ENCODE measurements at places on chromosomes 6 and 20. TPM values are rescaled to one million over a fixed set of nuclear protein-coding genes. Genes with fewer than 3 reads are reported as not detected.
A peak's percentile ranks its signal among the peaks of the same experiment; 100 is the strongest.

The RIMS4 gene
- total RNA-seq: 0.47 TPM

The NNAT gene
- 0.78 TPM for total RNA-seq

The TRIM40 gene
- total RNA-seq: not detected

- DNase-seq: no peak
- H3K27me3 ChIP-seq: no peaks in the 10 kb centered on the region
- no peaks in the 10 kb centered on the region for H3K4me1 ChIP-seq
- H3K27ac ChIP-seq: no peak overlapping the region
- H3K4me3 ChIP-seq: no peak overlapping the region
Measured at GRCh38 chr6:111515259-111515658, 32.2 kb upstream of the REV3L start.

- no peak for DNase-seq
- no peak overlapping the region for H3K27ac ChIP-seq
- no peaks in the 10 kb centered on the region for H3K36me3 ChIP-seq
- no peak overlapping the region for H3K4me3 ChIP-seq
Measured at GRCh38 chr6:93299622-93300021, 119.7 kb downstream of the EPHA7 start.

DNA sequence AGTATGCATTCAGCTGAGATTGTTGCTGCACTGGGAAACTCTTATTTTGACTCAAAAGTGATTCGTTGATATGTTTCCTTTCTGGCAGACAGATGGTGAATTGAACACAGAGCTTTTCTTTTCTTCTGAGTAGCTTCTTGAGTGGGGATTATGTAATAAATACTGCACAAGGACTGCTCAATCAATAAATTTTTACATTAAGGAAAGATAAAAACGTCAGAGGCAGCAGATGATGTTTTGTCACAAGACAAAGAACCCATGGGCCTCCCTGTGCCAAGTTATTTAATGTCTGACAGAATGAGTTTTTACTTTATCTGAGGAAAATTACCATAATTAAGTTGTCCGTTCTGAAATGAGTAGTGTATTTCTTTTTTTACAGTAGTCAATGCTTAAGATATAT is 460.3 kb downstream of the UTRN start:
- no peak overlapping the region for H3K27ac ChIP-seq
- peaks cover 4% of the 10 kb centered on the region for H3K36me3 ChIP-seq
- H3K4me3 ChIP-seq: no peak overlapping the region
- DNase-seq: no peak
- no peaks in the 10 kb centered on the region for H3K4me1 ChIP-seq

GRCh38 chr20:40584130-40584809 is 104.8 kb downstream of the MAFB start:
- H3K4me1 ChIP-seq: no peaks in the 10 kb centered on the region
- no peaks in the 10 kb centered on the region for H3K27me3 ChIP-seq
- peak; percentile 57 for DNase-seq
- H3K4me3 ChIP-seq: no peak overlapping the region

- H3K4me3 ChIP-seq: no peak overlapping the region
- H3K27me3 ChIP-seq: no peaks in the 10 kb centered on the region
- peaks cover 57% of the 10 kb centered on the region for H3K36me3 ChIP-seq
- H3K27ac ChIP-seq: no peak overlapping the region
Measured at GRCh38 chr6:166419286-166419685, 36.5 kb upstream of the MPC1 start.

DNA sequence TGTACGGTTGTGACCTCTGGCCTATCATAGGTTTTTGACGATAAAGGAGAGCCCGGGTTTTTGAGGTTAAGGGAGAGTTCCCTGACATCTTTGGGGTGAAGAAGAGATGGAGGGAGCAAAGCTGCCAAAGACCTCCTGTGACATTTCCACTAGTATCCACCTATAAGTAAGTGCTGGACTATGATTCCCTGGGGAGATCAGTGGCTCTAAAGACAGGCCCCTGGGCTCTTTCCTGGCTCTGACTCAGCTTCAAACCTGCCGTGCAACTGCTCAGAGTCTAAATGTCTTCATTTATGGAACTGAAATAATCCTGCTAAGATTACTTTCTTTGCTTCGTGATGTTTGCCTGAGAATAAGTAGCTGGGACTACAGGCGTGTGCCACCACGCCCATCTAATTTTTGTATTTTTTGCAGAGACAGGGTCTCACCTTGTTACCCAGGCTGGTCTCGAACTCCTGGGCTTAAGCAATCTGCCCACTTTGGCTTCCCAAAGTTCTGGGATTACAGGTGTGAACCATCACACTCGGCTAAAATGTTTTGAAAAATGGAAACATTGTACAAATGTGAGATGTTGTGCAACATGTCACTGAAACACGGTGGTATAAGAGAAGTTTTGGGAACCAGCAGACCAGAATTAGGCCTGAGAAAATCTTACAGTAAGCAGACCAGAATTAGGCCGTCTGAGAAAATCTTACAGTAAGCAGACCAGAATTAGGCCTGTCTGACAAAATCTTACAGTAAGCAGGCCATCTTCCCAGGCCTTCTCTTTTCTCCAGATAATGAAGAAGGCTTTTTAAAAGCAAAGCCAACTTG is 1.1 kb upstream of the PAQR8 start:
- no peaks in the 10 kb centered on the region for H3K27me3 ChIP-seq
- H3K4me1 ChIP-seq: peaks cover 10% of the 10 kb centered on the region
- no peak overlapping the region for H3K4me3 ChIP-seq
- no peaks in the 10 kb centered on the region for H3K36me3 ChIP-seq
- no peak for DNase-seq

DNA sequence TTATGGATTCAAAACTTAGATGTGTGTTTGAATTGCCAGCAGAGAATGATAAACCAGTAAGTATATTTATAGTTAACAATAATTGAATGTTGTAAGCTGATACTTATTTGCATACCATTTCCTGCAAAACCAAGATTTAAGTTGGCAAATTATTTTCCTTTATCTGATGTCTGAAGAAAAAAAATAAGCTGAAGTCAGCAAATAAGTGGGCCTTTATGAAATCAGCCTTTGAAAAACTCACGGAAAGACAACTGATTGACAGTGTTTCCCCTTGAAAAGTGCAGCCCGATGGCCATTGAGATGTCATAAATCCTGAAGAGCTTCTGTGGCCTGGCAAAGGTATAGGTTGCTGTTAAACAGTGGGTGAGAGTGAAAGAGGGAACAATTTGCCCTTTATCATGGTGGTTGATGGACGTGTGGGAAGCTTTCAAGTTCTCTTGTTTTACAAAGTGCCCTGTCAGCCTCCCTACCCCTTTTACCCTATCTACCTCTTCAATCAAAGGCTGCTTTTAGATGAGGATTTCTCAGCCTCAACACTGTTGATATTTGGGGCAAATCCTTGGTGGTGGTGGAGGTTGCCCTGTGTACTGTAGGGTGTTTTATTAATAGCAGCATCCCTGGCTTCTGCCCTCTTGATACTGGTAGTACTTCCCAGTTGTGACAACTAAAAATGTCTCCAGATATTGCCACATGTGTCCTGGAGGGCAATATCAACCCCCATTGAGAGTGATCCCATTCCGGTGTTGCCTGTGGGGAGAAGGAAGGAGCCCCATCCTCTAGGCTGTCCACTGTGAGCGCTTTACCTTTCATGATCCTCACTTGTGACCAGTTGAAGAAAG is 50.2 kb downstream of the VAPB start:
- peaks cover 21% of the 10 kb centered on the region for H3K36me3 ChIP-seq
- no peak for DNase-seq
- H3K4me3 ChIP-seq: no peak overlapping the region
- H3K27me3 ChIP-seq: no peaks in the 10 kb centered on the region
- peaks cover 16% of the 10 kb centered on the region for H3K4me1 ChIP-seq
- H3K27ac ChIP-seq: peak overlapping the region; percentile 50
